Activated CD4-positive, alpha-beta T cell treated with anti-CD3 and anti-CD28 coated beads, Interleukin-2, amount 50 U/mL, for 48 hours (primary cell): ENCODE measurements at places on chromosomes 13 and 19.
A peak's percentile ranks its signal among the peaks of the same experiment; 100 is the strongest.

- DNase-seq, result no peak
Measured at GRCh38 chr13:93951951-93952350, 527.5 kb downstream of the DCT start.

DNA sequence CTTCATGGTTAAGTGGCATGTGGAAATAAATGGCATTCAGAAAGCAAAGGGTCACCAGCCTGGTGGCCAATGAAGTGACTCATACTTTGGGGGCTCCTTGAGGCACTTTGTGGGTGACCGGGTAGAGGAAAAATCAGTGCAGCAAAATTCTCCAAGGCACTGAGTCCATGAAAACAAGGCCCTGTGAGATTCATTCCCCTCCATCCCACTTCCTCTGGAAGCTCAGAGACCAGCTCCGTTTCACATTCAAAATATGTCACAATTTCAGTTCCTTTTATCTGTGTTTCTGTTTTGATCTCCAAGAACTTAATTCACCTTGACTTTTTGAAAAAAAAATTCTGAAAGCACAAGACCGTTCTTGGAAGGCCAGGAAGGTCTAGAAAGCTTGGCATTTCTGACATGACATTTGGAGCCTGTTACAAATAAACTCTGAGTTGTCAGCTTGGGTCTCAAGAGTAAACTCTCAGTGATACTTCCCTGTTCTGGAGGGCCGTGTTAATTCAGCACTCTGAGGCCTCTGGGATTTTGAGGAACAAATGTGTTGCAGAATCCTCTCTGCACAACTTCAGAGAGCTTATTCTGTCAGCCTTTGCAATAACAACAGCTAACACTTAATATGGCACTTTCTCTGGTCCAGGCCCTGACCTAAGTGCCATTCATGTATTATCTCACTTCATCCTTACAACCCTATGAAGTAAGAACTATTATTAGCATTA lies 6.8 kb downstream of the CYSLTR2 start:
- DNase-seq, result no peak

DNA sequence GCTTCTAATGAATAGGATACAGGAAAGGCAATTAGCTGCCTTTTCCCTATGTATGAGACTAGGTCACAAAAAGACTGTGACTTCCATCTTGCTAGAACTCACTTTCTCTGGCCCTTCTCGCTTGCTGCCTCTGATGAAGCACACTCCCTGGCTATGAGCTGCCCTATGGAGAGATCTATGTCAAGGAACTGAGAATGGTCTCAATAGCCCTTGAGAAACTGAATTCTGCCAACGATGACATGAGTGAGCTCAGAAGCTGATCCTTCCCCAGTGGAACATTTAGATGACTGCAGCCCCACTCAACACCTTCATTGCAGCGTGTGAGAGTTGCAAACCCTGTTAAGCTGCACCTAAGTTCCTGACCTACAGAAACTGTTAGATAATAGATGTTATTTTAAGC lies 309.8 kb downstream of the COG6 start:
- DNase-seq, result no peak

DNA sequence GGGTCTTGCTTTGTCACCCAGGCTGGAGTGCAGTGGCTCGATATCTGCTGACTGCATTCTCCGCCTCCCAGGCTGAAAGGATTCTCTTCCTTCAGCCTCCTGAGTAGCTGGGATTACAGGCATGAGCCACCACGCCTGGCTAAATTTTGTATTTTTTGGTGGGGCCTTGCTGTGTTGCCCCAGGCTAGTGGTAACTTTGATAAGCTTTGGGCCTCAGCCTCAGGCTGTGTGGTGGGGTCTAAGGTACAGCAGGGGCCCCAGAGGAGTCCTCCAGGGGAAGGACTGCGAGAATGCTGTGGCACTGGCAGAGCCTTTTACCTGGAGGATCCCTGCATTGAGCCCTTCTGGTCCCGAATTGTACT lies 7.2 kb downstream of the DOT1L start:
- DNase-seq, result no peak

- DNase-seq, result peak; percentile 96
Measured at GRCh38 chr19:6767357-6768235, at the start of gene SH2D3A. Gene SH2D3A (minus strand): TSS chr19:6767435. CDS start chr19:6763748, 3,687 bp downstream.

DNA sequence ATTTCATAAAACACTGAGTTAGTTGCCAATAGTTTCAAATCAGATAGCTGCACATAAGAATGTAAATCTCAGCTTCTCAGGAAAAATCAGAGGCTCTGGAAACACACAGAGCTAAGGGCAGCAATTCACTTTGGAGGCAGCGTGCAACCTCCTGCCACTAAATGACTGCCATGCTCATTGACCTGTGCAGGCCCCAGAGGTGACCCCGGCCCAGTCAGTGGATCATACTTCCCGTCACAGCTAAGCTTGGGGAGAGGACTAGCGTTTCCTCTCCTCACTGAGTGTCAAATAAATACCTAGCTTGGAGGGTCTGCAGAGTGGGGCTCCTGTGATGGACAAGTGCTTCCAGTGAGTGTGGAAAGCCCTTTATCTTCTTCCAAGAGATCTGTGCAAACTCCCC lies 67.2 kb downstream of the UQCRFS1 start:
- no peak for DNase-seq

- DNase-seq, result no peak
Measured at GRCh38 chr19:7868326-7868670, 5.9 kb downstream of the PRR36 start.

- DNase-seq, result no peak
Measured at GRCh38 chr19:10233946-10234345, 2.8 kb upstream of the S1PR2 start.

DNA sequence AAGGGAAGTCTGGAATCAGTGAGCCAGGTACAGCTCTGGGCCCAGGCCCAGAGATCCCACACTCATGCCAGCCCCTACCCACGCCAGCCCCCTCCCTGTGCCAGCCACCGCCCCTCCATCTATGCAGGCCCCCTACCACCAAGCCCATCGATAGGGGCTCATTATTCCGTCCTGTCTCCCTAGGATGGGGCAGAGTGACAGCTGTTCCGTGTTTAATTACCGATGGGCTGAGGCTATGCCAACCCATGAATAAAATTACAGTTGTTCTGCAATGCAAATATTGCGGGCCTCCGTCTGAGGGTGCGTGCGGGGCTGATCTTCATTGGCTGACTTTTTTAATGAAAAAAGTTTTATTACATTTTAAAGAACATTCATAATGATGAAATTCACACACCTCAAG lies 35.6 kb upstream of the PEPD start:
- no peak for DNase-seq

GRCh38 chr13:28744091-28744536 lies 25.3 kb upstream of the SLC46A3 start:
- DNase-seq, result no peak

DNA sequence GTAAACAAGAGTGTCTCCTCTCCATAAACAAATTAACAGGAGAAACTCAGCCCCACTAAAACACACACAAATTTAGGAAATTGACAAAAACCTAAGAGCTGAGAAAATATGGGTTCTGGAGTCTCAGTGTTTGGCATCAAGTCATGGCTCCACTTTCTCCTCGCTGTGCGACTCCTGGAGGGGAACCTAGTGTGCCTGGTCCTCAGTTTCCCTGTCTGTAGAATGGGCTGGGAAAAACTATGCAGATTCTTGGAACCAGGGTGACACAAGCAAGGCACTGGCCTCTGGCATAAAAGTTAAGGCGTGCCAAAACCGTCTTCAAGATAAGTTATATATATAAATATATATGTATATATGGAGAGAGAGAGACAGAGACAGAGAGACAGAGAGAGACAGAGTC lies 83.9 kb downstream of the INSR start:
- DNase-seq, result no peak

DNA sequence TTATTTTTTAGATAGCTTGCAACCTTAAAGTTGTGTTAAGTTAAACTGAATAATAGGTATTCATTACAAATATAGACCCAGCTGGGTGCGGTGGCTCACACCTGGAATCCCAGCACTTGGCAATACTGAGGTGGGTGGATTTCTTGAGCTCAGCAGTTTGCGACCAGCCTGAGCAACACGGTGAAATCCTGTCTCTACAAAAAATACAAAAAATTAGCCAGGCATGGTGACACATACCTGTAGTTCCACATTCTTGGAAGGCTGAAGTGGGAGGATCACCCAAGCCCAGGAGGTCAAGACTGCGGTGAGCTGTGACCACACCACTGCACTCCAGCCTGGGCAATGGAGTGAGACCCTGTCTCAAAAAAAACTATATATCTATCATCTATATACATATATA lies 386.5 kb downstream of the PCDH17 start:
- DNase-seq, result no peak

DNA sequence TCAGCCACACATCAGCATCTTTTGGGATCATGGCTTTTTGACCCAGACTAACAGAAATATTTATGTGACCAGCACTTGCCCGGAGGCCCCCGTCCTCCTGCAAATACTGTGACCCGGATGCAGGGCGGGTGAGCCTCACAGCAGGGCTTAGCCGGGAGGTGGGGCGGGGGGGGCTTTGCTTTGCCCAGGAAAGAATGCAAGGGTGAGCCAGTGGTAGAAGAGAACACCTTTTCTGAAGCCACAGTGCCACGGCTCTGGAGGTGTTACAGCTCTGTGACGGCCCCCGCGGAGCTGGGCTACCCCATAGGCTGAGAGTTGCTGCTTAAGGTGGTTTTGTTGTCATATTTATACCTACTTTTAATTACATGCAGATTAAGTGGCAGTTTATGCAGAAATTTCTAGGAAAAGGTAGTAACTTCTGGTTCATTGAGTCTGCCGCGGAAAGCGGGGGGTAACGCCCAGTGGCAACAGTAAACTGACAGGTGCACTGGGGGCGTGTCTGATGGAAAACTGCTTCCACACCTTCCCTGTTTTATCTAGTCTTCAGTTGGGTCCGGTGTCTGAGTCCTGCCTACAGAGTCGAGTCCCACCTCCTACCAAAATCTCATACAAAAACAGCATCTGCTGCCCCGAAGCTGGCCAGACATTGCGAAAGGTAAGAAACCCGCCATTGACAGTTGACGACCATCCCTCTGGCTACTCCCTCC lies 187.9 kb downstream of the TEX29 start:
- no peak for DNase-seq
